Stimulated activated CD4-positive, alpha-beta T cell treated with anti-CD3 and anti-CD28 coated beads, TNF-alpha, amount 100 ng/mL, for 48 hours (primary cell): ENCODE measurements at places on chromosomes 7 and 10.

DNA sequence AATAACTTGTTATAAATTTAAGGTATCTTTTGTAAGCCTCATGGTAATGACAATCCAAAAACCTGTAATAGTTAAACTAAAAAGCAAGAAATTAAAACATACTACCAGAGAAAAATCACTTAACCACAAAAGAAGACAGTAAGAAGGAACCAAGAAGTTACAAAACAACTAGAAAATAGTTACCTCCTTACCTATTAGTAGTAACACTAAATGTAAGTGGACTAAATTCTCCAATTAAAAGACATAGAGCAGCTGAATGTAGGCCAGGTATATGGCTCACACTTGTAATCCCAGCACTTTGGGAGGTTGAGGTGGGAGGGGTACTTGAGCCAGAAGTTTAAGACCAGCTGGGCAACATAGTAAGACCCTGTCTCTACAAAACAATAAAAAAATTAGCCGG lies 84.0 kb downstream of the SNX13 start:
- no peak for DNase-seq

- no peak for DNase-seq
Measured at GRCh38 chr10:58179238-58179637, 88.5 kb downstream of the IPMK start.

GRCh38 chr7:151462306-151462779 lies 22.4 kb upstream of the CRYGN start:
- DNase-seq = no peak

- DNase-seq = no peak
Measured at GRCh38 chr10:70555371-70555770, 47.2 kb downstream of the PRF1 start.

DNA sequence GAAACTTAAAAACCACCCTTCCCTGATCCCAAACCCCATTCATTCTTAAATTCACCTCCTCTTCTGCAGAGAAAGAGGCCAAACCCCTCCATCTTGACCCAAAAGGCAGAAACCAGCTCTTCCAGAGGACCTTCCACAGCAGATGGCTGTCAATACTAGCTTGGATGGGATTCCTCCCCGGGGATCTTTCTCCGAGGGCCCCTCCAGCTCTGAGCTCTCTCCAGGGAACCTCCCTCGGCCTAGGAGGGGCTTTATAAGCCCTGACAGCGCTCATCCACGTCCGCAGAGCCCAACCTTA lies 5.4 kb downstream of the TNRC18 start:
- DNase-seq = no peak

GRCh38 chr7:55470261-55470660 lies 102.0 kb downstream of the VOPP1 start:
- DNase-seq = no peak
